AG04449 (cell line): ENCODE measurements at places on chromosomes 3 and 15.

DNA sequence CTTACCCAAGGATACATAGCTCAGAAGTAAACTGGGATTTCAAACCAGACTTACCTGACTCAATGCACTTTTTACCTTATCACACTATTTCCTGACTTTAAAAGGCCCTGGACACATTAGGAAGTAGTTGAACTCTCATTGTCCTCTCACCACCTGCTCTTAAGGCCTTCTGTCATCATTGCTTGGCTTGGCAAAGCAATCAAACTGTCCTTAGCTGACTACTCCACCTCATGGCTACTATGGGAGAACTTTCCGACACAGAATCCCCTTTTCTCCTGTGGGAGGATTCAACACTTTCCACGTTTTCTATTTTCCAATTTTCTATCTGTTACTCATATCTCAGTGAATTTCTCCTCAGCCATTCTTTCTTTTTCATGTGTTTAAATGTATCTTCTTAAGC, 55.4 kb downstream of the ZNF148 start:
- DNase-seq: no peak

DNA sequence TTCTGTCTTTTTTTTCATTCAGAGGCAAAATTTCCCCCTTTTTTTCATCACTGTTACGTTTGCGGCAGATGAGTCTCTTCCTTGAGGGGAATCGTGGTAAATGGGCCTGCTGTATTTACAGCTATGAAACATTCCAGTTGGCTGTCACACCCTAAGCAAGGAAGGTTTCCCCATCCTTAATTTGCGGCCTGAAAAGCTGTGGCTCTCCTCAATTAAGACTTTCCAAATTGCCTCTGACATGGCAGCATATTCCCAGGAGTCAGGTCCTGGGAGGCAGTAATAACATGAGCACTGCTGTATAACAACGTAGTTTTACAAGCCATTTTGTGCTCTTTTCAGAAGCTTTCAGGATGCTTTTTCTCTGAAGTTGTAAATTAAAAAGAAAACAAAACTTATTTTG, 420.9 kb downstream of the LPP start:
- no peak for DNase-seq

GRCh38 chr3:40019376-40019775, 210.0 kb downstream of the MYRIP start:
- DNase-seq: no peak

DNA sequence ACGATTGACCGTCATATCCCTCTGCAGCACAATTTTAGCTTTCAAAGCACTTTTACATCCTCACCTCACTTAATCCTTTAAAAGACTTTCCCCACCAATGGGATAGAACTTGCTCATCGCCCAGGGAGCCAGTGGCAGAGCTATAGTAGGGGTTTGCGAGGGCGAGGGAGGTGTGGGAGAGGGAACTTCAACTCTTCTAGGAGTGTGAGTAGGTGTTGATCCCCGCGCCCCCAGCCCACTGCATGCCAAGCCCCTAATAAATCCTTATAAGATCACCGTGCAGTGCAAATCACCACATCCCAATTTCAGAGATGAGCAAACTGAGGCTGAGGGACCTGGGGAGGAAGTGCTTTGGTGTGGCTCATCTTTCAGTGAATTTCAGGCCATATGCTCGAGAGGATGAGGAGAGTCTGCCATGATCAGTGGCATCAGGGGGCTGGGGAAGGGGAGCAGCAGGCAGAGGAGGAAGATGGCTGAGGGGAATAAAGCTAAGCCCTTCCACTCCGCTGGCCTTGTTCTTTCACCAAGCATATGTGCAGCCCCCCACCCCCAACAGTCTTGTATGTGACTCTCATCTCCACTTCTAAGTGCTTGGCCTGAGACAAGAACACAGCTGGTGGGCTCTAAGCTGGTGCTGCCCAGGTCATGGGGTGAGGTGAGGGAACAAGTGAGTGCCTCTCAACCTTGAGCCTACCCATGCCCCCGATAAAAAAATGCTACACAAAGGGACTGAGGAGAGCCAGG, 5.1 kb downstream of the INSYN1 start:
- DNase-seq: no peak

DNA sequence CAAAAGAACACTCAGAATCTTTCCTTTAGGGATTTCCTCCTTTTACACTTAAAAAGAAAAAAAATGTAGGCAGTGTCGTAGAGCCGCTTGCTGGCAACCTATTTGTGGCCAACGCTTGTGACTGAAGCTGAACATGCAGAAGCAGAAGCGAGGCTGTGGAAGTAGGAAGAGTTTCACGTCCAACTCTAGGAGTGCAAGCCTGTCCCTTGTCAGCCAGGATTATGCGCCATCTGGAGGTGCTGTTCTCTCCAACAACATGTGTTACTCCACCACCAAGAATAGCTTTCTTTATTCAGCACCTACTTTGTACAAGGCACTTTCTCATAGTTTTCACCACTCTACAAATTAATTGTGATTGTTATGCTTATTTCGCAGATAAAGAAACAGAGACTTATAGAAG, 223.2 kb upstream of the LMCD1 start:
- no peak for DNase-seq

- DNase-seq: no peak
These were observed 32.4 kb upstream of the PIK3R4 start for GRCh38 chr3:130779031-130779430.

DNA sequence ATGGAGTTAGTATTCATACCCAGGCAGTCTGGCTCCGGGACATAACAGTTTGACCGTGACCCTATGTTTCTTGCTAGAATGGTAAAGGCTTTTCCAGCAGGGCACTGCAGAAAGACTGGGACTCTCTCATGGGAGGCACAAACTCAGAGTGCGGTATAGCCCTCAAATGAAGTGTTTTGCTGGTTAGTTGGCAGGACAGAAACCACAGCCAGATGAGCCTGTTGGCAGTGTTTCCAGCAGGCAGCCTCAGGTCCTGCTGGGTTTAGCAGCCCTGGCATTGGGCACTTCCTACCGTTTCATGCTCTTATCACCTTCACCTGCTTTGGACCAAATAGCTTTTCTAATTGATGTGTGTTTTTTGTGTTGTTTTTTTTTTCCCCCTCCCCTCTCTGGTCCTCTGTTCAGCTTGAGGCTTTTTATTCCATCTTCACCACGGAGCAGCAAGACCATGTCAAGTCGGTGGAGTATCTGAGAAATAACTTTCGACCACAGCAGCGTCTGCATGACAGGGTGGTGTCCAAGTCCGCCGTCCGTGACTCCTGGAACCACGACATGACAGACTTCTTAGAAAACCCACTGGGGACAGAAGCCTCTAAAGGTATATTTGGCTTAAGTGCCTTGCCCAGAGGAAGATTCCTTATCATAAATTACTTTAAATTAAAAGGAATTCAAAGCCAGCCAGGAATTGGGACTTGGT, 205.6 kb downstream of the FEZF2 start:
- no peak for DNase-seq

- DNase-seq: no peak
These were observed 1061.9 kb downstream of the FHIT start for GRCh38 chr3:60189304-60189703.

DNA sequence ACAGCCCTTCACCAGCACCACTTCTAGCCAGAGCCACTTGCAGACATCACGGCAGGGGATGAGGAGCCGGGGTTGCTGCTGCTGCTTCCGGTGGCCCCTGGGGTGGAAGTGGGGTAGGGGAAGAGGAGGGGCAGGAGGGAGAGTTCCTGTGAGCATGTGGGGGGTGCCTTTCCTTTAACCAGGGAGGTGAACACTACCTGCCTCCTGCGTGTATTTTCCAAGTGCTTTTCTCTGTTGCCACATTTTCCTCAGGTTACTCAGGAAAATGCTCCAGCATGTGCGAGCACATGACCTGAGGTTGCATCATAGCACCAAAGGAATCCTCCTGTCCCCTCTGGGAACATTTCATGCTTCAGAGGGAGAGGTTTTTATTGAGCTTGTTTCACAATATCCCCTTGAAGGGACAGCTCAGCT, 12.2 kb upstream of the SACM1L start:
- DNase-seq: peak; percentile 44

GRCh38 chr15:88989578-88989977, 76.4 kb upstream of the MFGE8 start:
- peak; percentile 96 for DNase-seq

DNA sequence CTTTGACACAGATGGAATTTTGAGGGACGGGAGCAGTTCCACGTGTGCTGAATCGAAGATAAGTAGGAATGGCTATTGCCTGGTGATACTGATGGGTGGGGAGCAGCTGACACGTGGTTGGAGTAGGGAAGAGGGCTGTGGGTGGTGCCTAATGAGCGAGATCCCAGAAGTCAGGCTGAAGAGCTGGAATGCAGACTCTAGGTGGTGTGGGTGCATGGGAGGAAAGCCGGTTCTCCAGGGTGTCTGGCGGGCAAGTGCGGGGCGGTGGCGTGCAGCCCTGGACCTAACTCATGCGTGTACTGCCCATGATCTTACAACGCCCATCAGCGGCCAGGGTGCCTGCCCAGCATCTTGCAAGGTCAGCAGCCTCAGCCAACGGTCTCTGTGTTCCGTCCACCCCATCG, 63.1 kb downstream of the ARNT2 start:
- DNase-seq: no peak

DNA sequence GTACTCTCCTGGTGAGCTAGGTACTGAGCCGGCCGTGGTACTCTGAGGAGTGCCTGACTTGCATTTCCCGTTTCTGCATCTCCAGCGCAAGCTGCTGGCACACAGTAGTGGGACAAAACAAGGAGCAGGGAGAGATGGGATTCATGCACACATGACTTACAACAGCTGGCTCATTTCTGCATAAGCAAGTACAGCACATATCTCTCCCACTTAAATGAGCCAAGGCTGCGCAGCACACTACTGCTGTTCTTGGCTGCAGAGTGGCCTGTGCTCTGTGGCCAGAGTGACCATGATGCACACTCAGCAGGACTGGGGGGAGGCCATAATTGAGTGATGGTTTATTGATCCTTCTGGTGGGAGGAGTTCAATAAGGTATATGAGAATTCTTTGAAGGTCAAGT, 59.2 kb upstream of the ABHD17C start:
- no peak for DNase-seq

DNA sequence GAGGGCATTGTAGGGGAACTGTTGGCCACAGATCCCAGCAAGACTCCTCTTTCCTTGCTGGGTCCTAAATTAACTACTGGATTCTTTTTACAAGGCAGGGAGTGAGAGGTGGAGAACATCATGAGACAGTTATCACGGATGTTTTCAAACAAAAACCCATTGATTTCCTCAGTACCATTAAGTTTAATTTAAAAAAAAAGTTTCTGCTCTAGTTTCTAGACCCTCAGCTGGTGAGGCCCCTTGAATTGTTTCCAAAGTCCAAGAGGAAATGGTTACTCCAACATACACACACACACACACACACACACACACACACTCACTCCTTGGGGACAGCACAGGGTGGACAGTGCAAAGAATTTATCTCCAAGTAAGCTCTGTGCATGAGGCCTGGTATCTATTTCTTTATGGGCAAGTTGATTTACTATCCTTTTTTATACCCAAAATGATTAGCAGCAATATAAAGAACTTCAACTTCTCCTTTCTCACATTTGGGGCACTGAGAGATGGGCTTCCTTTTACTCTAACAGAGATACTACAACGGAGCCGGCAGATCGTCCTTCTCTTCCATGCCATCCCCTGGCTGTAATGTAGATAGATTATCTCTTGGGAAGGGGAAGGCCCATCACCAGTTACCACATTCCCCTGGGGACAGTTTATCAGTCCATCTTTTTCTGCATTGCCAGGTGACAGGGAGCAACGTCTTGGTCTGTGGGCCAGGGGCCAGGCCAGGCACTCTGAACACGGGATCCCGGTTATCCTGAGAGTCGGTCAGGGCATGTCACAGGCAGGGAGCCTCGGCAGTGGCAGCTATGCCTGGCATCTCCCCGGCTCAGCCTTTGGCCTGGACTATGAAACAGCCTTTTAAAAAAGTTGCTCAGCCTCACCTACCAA, 54.7 kb downstream of the CORO2B start:
- no peak for DNase-seq

DNA sequence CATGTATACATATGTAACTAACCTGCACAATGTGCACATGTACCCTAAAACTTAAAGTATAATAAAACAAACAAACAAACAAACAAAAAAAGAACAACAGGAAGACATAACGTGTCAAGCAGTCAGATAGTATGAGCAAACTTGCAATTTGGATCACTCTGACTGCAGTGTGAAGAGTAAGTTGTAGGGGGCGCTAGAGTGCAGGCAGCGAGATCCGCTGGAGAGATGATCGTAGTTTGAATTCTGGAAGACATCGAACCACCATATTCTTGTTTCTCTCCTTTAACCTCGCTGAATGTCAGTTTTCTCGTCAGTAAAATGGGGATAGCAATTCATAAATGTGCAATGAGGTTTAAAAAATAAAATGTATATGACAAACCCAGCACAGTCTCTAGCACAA, 165.2 kb upstream of the LMCD1 start:
- no peak for DNase-seq

GRCh38 chr3:87706176-87706575, 352.6 kb downstream of the CGGBP1 start:
- DNase-seq: no peak

GRCh38 chr15:67100801-67101581, 35.6 kb downstream of the SMAD3 start:
- DNase-seq: no peak

- no peak for DNase-seq
These were observed 23.1 kb upstream of the CORO2B start for GRCh38 chr15:68555679-68556037.

- no peak for DNase-seq
These were observed 283.2 kb upstream of the SUCLG2 start for GRCh38 chr3:67937498-67938118.

- no peak for DNase-seq
These were observed 20.4 kb downstream of the RARRES1 start for GRCh38 chr3:158711886-158712285.

- no peak for DNase-seq
These were observed 93.9 kb upstream of the RPL32 start for GRCh38 chr3:12935023-12935860.

DNA sequence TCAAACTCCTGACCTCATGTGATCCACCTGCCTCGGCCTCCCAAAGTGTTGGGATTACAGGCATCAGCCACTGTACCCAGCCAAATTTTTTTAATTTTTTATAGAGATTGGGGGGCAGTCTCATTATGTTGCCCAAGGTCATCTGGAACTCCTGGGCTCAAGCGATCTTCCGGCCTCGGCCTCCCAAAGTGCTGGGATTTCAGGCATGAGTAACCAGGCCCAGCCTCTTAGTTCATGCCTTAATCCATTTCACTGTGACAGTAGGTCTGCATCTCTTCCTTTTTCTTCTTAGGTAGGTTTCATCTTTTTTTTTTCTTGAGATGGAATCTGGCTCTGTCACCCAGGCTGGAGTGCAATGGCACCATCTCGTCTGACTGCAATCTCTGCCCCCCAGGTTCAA, 37.3 kb upstream of the PPP4R2 start:
- no peak for DNase-seq

DNA sequence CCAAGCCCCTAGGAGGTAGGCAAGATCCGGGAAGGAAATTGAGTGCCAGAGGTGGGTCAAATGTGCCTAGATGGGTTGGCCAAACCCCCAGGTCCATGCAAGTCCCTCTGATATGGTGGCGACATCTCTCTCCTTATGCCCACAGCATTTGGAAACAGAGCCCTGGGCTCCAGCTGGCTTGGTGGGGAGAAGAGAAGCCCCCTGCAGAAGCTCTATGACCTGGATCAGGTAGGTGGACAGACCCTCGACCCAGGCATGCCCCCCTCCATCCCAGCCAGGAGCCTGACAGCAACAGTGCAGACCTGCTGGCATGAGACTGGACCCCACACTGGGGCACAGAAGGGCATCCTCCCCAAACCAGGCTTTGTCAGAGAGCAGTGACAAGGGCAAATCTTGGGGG, 12.2 kb downstream of the CHST13 start:
- DNase-seq: no peak

GRCh38 chr3:41503998-41504623, 304.8 kb downstream of the CTNNB1 start:
- DNase-seq: no peak
